ENCODE measurements at places on chromosomes 2 and 18.

GRCh38 chr2:26245231-26245732 lies 543 bp downstream of the HADHB start:
- peaks cover 19% of the 10 kb centered on the region for H3K4me1 ChIP-seq
- H3K27me3 ChIP-seq: no peaks in the 10 kb centered on the region
- H3K27ac ChIP-seq: peak overlapping the region; percentile 94
- H3K4me3 ChIP-seq: peak overlapping the region; percentile 80
- DNase-seq: no peak

- H3K27ac ChIP-seq: no peak overlapping the region
- H3K4me1 ChIP-seq: no peaks in the 10 kb centered on the region
- H3K36me3 ChIP-seq: no peaks in the 10 kb centered on the region
- no peak overlapping the region for H3K4me3 ChIP-seq
- no peak for DNase-seq
Measured at GRCh38 chr18:10086458-10087210, 172.8 kb downstream of the VAPA start.

DNA sequence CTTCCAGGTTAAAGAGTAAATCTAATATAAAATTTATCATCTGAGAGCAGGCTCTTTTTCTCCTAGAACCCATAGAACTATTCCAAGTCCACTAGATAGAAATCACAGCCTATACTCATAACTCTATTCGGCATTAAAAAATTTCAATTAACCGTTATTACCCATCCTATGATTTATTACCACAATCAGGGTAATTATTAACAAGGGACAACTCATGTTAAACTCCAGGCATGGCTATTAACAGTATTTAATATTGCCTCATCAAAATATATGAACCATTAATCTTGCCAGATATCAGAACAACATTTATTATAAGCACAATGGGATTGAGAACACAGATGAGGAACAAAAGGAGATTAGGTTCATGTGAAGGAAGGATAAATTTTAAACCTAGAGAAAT lies 136.8 kb upstream of the RIOK3 start:
- H3K4me1 ChIP-seq: peaks cover 18% of the 10 kb centered on the region
- no peak overlapping the region for H3K27ac ChIP-seq
- H3K4me3 ChIP-seq: no peak overlapping the region
- H3K36me3 ChIP-seq: no peaks in the 10 kb centered on the region

DNA sequence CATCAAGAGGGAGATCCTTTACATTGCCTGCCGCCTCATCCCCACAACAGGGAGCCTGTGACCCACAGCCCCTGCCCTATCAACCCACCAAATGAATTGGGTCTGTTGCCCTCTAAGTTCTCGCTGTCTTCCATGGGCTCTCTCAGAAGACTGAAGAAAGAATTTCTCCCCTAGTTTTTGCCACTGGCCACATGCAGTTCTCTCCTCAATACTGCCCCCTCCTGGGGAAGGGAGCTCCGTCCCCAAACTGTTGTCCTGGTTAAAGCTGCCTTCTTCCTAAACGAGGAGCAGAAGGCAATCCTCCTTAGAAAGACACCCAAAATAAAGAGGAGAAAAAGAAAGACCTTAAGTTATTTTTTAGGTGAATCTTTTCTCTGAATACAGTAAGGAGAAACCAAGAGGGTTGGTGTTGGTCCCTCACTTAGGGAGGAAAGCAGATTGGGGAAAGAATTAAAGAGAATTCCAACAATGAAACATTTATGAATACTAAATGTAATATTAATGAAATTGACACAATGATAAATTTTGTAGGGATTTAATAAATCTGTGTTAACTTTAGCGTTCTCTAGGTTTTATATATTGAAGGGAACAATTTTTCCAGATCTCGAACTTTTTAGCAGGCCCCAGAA lies 31.1 kb upstream of the SATB2 start:
- H3K27ac ChIP-seq: no peak overlapping the region
- no peaks in the 10 kb centered on the region for H3K36me3 ChIP-seq
- no peaks in the 10 kb centered on the region for H3K4me1 ChIP-seq
- peak; percentile 61 for DNase-seq

DNA sequence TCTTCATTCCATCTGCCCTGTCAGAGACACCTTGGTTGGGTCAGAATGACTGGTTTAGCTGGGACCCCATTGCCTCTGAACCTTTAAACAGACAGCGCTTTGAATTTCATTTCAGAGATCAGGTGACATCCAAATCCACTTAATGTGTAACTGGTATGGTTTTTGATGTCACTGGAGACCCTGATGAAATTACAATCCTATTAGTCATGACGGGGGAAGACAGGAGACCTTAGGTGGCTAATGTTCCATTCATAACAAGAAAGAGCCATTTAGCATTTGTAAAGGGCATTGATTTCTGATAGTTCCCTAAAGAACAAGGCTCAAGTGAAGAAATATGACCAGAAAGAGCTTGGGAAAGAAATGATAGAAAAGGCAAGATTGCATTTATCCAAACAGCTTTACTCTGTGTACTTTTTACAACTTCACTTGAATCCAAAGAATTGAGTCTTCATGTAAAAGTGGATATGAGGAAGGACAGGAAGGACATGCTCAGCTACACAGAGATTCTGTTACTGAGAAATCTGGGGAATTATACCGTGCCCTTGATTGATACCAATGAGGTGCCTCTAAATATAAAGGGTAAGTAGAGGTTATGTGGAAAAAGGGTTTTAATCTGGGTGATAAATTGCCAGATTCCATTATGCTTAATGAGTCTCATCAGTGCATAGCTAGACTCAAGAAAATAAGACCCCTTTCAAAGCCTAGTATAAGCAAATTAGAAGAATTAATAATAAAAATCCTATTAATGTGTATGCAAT lies 198.2 kb downstream of the NCKAP5 start:
- H3K36me3 ChIP-seq: no peaks in the 10 kb centered on the region
- no peak for DNase-seq
- H3K27me3 ChIP-seq: no peaks in the 10 kb centered on the region
- H3K27ac ChIP-seq: no peak overlapping the region
- H3K4me1 ChIP-seq: no peaks in the 10 kb centered on the region

GRCh38 chr2:18117592-18117991 lies 239.1 kb downstream of the KCNS3 start:
- DNase-seq: peak; percentile 26
- no peak overlapping the region for H3K27ac ChIP-seq
- no peaks in the 10 kb centered on the region for H3K36me3 ChIP-seq
- H3K27me3 ChIP-seq: no peaks in the 10 kb centered on the region
- no peak overlapping the region for H3K4me3 ChIP-seq
- no peaks in the 10 kb centered on the region for H3K4me1 ChIP-seq

DNA sequence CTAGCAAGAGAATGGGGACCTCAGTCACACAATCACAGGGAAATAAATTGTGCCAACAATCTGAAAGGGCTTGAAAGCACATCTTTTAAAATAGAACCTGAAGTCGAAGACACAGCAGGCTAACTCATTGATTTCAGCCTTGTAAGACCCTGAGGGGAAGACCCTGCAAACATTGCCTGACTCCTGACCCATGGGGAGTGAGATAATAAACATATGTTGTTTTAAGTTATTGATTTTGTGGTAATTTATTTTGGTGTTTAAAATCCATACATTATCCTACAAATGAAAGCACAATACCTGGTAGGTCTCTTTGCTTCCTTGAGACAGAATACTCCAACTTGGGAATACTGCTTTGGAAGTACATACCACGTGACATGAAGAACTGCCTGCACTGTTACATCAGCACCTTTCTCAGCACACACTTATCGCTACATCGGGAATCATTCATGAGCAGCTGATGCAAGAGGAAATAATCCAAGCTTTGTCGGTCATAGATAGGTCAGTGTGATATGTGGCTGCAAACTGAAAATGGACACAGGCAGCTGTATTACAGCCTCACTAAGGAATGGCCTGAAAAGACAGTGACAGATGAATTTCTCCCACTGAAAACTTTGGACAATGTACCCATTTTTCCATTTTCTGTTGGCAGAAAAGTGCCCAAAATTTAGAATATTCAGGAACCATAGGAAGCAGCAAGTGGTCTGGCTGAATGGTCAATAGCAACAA lies 494.5 kb upstream of the MAP2 start:
- no peak overlapping the region for H3K27ac ChIP-seq
- no peak overlapping the region for H3K4me3 ChIP-seq
- H3K4me1 ChIP-seq: no peaks in the 10 kb centered on the region
- no peaks in the 10 kb centered on the region for H3K27me3 ChIP-seq
- no peak for DNase-seq

- no peaks in the 10 kb centered on the region for H3K4me1 ChIP-seq
- H3K4me3 ChIP-seq: no peak overlapping the region
- no peak overlapping the region for H3K27ac ChIP-seq
- H3K36me3 ChIP-seq: no peaks in the 10 kb centered on the region
- DNase-seq: no peak
- H3K27me3 ChIP-seq: no peaks in the 10 kb centered on the region
Measured at GRCh38 chr2:82498777-82499443, 1960.2 kb downstream of the SUCLG1 start.
